T-helper 17 cell (primary cell): ENCODE measurements at places on chromosomes 2 and 18.

DNA sequence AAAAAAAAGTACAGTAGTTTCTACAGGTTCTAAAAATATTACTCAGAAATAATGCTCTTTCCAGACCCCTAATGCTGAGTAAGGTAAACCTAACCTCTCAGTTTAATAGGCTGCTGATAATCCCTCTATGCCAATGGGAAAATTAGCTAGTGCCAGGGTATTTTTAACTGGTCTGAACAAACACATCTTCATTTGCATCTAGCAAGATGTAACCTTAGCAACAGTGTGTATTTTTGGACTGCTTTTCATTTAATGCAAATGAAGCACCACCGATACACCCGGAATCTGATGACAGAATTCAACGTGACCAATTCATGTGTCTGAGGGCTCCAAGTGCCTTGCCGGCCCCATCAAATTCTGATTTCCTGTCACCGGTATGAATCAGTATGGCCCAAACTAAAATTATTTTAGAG is 47.4 kb upstream of the CYRIA start:
- no peak for DNase-seq

DNA sequence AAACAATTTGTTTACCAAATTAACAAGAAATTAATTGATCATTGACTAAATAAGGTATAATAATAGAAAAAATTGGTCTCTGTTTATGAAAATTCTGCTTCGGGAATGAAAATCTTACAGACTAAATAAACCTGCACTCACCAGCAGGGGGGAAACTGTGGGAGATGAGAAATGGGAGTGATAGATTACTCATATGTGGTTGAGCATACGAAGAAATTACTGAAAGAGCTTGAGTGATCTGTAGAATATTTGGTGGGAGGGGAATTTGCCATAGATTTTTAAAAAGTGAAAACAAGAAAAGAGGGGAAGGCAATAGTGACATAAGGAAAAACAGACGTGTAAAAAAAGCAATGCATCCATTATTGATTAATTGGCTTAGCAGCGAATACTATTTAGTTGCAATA is 2.2 kb downstream of the HMSD start:
- no peak for DNase-seq

DNA sequence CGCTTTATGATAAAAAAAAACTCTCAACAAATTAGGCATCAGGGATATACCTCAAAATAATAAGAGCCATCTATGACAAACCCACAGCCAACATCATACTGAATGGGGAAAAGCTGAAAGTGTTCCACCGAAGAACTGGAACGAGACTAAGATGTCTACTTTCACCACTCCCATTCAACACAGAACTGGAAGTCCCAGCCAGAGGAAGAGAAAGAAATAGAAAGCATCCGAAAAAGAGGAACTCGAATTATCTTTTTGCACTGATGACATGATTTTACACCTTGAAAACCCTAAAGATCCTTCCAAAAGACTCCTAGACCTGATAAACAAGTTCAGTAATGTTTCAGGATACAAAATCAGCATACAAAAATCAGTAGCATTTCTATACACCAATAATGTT is 121.6 kb downstream of the ZRANB3 start:
- no peak for DNase-seq

DNA sequence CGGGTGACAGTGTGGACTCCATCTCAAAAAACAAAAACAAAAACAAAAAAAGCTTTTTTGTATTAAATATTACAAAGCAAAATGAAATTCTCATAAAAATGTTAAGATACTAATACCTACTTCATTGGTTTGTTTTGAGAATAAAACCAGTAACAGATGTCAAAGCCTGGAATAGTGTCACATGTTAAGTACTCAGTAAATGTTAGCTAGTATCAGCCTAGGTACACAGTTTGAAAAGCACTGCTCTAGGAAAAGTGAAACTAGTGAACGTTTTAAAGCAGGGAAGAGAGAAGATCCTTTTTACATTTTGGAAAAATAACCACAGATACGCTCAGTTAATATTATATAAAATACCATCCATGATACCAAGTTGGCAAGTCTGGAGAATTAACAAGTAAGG is 37.1 kb upstream of the ADAM17 start:
- no peak for DNase-seq

GRCh38 chr2:128778843-128779242 is 460.2 kb upstream of the HS6ST1 start:
- DNase-seq = no peak

DNA sequence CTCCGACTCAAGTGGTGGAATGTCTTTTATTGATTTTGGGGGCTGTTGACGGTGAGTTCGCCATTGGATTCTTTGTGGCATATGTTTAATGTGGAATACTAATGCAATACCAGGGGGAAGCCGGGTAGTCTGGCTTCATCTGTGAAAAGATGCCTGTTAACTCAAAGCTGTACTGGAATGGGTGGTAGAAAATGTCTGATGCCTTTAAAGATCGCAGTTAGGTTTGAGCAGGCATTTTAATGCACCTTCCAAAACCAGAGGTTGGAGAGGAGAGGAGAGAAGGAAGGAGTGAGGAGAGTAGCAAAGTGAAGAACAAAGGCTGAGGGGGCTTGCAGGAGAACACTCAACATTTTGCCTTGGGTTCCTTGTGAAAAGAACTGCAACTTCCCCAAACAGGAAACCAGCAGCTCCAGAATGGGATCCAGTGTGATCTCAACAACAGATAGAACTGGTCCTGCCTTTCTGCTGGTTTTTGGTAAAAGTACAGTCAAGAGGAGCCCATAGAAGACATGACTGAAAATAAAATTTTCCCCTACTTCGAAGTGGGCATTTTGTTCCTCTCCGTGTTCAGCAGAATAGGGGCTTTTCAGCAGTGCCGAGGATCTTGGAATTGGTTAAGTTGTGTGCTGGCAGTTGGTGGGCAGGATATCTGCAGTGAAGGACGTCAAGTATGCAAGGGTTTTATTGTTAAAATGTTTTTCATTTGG is 1.5 kb downstream of the ZNF532 start:
- no peak for DNase-seq

DNA sequence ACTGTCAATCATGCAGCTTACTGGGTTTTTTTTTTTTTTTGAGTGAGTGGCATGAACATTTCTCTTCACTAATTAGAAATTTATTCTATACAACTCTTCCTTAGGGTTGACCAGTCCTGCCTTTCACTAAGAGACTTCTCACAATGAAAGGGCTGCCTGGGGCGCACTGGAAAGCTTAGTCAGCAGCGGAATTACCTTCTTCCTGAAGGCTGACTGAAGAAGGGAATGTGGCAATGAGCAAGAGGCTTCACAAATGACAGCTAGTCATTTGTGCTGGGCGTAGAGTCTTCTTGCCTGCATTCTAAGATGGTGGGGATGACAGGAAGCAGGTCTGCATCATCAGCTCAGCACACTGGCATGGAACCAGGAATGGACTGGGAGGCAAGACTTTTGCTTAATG is 15.6 kb upstream of the SCN3A start:
- no peak for DNase-seq

GRCh38 chr2:134190807-134191203 is 63.1 kb upstream of the MGAT5 start:
- no peak for DNase-seq

DNA sequence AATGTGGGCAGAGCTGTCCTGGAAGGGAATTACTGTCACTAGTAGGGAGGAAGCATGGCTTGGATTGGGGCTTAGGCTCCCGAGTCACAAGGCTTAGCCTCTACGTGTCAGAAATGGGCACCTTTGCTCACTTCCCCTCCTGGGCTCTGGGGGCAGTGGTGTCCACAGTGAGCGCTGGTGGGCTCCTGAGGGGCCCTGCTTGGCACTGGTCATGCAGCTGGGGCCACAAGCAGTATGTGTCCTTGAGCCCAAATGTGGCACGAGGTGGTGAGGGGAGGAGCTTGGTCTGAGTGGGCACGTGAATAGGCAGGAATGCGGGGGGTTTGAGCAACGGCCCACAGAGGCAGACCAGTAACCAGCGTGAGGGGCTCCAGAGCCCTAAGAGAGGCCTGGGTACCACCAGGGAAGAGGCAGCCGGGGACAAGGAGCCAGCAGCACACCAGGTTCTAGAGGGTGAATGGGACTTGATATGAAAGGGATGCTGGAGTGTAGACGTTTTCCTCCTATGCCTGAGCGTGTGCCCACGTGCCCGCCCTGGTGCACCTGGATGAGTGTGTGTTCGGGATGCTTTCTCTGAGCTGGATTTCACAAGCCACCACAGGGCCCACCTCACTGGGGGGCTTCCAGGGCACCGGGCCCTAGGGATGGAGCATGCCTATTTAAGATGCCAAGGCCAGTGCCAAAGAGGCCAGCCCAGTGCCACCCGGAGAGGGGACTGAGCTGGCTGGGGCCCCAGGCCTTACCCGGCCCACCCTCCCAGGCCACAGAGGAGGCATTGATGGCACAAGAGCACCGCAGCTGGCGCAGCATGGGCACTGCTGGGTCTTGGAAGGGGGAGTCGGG is 22.8 kb upstream of the PTMA start:
- DNase-seq = no peak

DNA sequence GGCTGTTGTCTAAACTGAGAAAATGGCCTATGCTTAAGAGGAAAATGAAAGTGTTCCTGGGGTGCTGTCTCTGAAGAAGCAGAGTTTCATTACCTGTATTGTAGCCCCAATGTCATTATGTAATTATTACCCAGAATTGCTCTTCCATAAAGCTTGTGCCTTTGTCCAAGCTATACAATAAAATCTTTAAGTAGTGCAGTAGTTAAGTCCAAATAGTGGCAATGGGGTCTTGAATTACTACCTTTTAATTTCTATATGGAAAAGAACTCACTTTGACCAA is 13.8 kb upstream of the ALLC start:
- no peak for DNase-seq

DNA sequence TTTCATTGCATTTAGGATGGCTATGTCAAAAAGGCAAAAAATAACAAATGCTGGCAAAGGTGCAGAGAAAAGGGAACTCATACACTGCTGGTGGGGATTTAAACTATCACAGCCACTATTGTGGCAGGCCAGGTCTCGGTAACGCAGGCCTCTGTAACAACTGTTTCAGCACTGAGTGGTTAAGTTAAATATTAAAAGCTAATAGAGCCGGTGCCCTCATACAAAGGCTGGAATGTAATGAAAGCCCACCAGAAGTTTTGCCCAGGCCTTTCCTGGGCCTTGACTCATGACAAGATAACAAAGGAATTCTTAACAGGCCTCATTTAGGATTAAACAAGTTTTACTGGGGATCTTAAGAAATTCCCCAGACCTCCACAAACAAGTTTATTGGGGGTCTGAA is 10.7 kb downstream of the MERTK start:
- DNase-seq = no peak

DNA sequence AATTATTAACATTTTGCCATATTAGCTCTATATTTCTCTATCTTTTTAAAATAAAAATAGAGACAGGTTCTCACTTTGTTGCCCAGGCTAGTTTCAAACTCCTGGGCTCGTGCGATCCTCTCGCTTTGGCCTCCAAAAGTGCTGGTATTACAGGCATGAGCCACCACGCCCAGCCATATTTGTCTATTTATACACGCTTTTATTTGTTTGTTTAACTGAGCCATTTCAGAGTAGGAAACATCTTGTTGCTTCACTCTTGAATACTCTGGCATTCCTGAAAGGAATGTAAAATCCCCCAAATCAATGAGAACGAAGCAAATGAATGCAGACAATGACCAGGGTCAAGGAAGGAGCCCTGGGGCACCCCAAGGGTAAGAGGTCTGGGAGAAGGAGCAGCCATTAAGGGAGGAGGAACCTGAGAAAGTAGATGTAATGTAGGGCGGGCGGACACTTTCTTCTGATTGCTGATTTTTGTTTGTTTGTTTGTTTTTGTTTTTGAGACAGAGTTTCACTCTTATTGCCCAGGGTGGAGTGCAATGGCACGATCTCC is 31.7 kb upstream of the RAB1A start:
- no peak for DNase-seq

DNA sequence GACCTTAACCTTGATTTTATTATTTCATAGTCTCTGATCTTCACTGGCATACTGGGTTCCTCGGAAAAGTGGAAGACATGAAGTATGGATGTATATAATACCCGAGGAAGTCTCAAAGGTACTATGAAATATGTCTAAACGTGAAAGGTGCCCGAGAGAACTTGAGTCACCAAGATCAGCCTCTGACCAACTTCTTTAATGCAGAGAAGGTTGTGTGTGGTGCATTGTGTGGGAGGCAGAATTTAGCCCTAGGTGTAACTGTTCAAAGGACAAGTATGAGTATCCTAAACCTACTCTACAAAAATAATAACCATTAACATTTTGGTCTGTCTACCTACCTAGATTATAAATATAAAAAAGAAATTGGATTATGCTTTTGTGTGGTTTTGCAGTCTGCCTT is 36.1 kb downstream of the OSBPL6 start:
- no peak for DNase-seq

- DNase-seq = no peak
Measured at GRCh38 chr2:35784777-35785176, 570.8 kb upstream of the CRIM1 start.

- DNase-seq = no peak
Measured at GRCh38 chr2:44580875-44581515, 219.2 kb downstream of the CAMKMT start.

GRCh38 chr2:75153221-75153620 is 46.1 kb downstream of the TACR1 start:
- no peak for DNase-seq

DNA sequence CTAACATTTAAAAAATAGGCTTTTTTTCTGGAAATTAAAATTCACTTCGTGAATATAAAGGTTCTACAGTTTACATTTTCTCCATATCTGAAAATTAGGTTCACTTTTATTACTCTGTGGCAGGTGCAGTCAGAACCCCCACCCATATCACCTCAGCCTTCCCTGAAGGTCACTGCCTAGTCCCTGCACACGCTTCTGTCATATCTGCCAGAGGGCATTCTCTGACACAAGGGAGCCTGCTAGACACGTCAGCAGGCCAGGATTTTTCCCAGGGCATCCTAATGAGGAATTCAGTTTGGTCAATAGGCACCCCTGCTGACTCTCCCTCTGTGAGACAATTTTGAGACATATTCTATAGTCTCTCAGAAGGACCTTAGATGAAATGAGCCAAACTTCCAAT is 475.7 kb upstream of the PKDCC start:
- no peak for DNase-seq

DNA sequence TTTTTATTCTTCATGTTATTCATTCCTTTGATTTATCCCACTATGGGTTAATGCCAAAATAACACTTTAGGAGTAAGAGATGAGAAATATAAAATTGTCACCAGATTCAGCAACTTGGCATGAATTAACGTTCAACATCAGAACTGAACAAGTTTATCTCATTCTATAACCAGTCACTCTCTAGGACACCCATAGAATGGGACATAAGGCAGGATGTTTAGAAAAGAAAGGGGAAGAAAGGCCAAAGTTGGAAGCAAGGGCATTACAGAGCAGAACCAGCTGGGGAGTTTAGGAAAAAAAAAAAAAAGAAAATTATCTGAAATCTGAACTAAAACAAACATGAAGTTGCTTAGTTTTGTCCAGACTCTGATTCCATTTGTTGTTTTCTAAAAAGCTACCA is 211.0 kb downstream of the PMAIP1 start:
- DNase-seq = no peak

GRCh38 chr2:158829167-158829566 is 34.0 kb downstream of the DAPL1 start:
- no peak for DNase-seq

- no peak for DNase-seq
Measured at GRCh38 chr2:174025271-174026121, 60.3 kb upstream of the SP3 start.

GRCh38 chr2:46902465-46902864 is 13.1 kb downstream of the MCFD2 start:
- no peak for DNase-seq
